Substantia nigra (tissue), 51 donors: ENCODE measurements at places on chromosomes 6 and 20.

DNA sequence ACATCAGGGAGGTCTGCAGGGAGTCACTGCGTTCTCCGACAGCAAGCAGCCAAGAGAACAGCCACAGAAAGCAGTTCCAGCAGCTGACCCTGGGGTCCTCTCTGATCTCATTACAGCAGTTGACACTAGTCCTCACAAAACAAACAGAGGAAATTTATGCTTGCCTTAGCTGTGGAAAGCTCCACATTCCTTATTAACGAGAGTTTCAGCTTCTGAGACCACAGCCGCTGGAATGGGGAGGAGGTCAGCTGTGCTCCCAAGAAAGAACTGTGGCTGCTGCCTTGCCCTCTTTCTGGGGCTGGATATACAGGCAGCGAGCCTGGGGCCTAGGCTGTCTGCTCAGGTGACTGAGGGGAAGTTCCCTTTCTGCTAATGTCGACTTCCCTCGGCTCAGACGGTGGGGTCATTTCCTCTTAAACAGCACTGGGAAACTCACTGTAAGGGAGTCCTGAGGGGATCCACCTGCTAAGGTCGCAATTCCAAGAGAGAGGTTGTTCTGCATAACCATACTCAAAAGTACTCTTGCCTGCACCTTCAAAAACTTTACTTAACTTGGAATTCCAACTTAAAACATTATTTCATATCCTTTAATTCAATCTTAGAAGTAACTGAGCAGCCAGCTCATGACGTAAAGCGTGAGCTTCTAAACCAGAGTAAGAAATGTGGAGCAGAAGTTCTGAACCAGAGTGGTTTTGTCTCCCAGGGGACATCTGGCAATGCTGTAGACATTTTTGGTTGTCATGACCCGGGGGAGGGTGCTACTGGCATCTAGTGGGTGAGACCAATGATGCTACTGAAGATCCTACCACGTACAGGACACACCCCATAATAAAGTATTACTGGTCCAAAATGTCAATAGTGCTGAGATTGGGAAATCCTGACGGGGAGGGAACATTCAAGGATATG is 80.3 kb downstream of the BACH2 start:
- no peak for DNase-seq

GRCh38 chr6:28606424-28607391 is 81.0 kb downstream of the GPX5 start:
- no peak for DNase-seq

GRCh38 chr20:22942742-22943141 is 92.4 kb upstream of the SSTR4 start:
- DNase-seq, result no peak

- DNase-seq, result no peak
Measured at GRCh38 chr6:22699151-22699550, 129.8 kb downstream of the HDGFL1 start.

GRCh38 chr20:49450281-49450721 is 32.2 kb downstream of the KCNB1 start:
- no peak for DNase-seq

- no peak for DNase-seq
Measured at GRCh38 chr6:108227290-108227689, 33.5 kb downstream of the SNX3 start.

- DNase-seq, result no peak
Measured at GRCh38 chr6:140490081-140490480, 1115.6 kb upstream of the CITED2 start.

- no peak for DNase-seq
Measured at GRCh38 chr6:85250586-85251220, 199.2 kb upstream of the NT5E start.

DNA sequence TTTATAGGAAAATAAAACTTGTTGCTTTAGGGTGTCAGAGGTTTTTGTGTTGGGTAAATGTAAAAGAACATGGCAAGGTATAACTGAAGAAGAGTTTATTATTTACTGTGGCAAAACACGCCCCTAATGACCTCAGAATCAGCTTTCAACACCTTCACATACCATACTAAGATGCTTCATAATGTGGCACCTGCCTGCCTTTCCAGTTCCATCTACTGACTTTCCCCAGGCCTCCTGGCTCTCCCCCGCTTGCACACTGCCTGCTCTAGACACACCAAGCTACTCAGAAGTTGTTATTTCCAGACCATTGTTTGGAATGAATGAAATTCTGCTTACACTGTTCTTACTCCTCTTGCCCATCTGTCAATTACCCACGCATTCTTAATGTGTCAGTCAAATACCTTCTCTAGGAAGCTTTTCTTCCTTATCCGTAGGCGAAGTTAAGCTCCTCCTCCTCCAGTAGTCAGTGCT is 1.8 kb downstream of the TIAM2 start:
- DNase-seq, result no peak

DNA sequence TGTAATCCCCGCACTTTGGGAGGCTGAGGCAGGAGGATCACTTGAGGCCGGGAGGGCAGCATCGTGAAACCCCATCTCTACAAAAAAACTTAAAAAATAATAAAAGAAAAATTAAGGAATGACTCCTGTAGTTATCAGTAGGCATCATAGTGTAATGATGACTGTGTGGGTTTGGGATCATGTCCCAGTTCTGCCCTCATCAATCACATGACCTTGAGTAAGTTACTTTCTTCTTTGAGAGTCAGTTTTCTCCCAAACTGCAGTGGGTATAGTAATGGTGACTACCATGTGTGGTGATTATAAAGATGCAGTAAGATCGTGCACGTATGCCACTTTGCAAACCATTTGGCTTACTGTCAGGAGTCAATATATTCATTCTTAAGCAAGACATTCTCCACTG is 89.2 kb downstream of the TXNDC5 start:
- DNase-seq, result no peak

GRCh38 chr6:48426636-48427035 is 315.6 kb upstream of the PTCHD4 start:
- no peak for DNase-seq
